ENCODE measurements at places on chromosomes 3 and 15. TPM values are rescaled to one million over a fixed set of nuclear protein-coding genes. Genes with fewer than 3 reads are reported as not detected.

- no peak overlapping the region for H3K27ac ChIP-seq
- peak overlapping the region; percentile 24 for H3K4me3 ChIP-seq
- DNase-seq, result no peak
- H3K4me1 ChIP-seq, result no peaks in the 10 kb centered on the region
- no peaks in the 10 kb centered on the region for H3K27me3 ChIP-seq
- H3K36me3 ChIP-seq, result peaks cover 25% of the 10 kb centered on the region
These were observed 14.8 kb downstream of the NT5DC2 start for GRCh38 chr3:52518723-52519444.

DNA sequence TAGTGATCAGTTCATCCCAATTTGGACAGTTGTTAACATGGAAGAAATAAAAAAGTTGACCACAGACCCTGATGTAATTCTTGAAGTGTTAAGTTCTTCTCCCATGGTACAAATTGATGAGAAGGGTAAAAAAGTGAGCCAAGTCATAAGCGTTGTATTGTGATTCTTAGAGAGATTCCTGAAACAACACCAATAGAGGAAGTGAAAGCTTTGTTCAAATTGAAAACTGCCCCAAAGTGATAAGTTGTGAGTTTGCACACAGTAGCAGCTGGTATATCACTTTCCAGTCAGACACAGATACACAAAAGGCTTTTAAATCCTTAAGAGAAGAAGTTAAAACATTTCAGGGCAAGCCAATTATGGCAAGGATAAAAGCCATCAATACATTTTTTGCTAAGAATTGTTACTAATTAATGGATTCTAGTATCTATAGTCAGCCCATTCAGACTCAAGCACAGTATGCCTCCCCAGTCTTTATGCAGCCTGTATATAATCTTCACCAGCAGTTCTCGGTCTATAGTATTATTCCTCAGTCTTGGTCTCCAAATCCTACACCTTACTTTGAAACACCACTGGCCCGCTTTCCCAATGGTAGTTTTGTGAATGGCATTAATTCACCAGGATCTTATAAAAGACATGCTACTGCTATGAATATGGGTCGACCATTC, 38.2 kb downstream of the CDIN1 start:
- peaks cover 5% of the 10 kb centered on the region for H3K4me1 ChIP-seq
- no peak overlapping the region for H3K27ac ChIP-seq
- no peak overlapping the region for H3K4me3 ChIP-seq
- DNase-seq, result no peak

GRCh38 chr3:88589138-88589537, 439.4 kb downstream of the C3orf38 start:
- H3K27me3 ChIP-seq, result no peaks in the 10 kb centered on the region
- no peak overlapping the region for H3K27ac ChIP-seq
- H3K4me1 ChIP-seq, result no peaks in the 10 kb centered on the region
- no peak for DNase-seq
- no peaks in the 10 kb centered on the region for H3K36me3 ChIP-seq
- no peak overlapping the region for H3K4me3 ChIP-seq

GRCh38 chr15:48370460-48370859, 39.2 kb downstream of the DUT start:
- H3K27ac ChIP-seq, result no peak overlapping the region
- no peaks in the 10 kb centered on the region for H3K36me3 ChIP-seq
- H3K4me3 ChIP-seq, result no peak overlapping the region
- no peak for DNase-seq
- no peaks in the 10 kb centered on the region for H3K27me3 ChIP-seq
- no peaks in the 10 kb centered on the region for H3K4me1 ChIP-seq

DNA sequence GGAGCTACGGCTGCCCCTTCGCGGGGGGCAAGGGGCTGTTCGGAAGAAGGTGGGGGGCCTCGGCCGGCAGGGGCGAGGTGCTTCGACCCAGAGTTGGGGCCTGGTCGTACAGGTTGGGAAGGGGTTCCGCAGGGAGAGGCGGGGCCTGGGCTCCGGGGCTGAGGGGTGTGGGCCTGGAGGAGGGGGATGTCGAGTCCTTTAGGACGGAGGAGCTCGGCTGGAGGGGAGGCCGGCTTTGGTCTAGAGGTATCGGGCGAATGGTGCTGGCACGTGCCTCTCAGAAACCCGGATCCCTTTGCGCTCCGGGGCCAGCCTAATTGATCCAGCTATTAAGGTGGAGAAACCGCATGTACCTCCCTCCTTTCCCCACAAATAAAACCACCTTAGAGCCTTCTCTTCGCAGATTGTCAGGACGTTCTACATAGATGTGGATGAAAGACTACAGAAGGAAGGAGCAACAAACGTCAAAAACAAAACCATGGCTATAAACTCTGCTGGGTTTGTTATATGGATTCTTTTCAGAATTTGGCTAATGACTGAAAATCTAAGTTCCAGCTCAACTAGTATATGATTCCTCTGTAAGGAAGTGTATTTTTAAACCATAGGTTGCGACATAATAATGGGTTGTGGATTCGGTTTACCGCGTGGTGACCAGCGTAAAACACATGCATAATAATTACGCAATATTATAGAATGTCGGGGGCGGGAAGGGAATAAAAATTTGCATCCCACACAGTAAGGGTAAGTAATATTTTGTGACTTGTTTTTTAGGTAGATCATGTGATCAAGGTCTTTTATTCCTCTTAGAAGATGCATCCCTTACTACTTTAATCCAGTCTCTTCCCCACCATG, 644 bp upstream of the NGLY1 start:
- no peaks in the 10 kb centered on the region for H3K27me3 ChIP-seq
- peak overlapping the region; percentile 15 for H3K4me3 ChIP-seq
- peaks cover 18% of the 10 kb centered on the region for H3K4me1 ChIP-seq

- no peaks in the 10 kb centered on the region for H3K4me1 ChIP-seq
- H3K27ac ChIP-seq, result no peak overlapping the region
- H3K27me3 ChIP-seq, result no peaks in the 10 kb centered on the region
- peak; percentile 18 for DNase-seq
These were observed 54.1 kb downstream of the LEO1 start for GRCh38 chr15:51917493-51917892.

- DNase-seq, result no peak
- H3K4me1 ChIP-seq, result no peaks in the 10 kb centered on the region
- no peaks in the 10 kb centered on the region for H3K36me3 ChIP-seq
- H3K27ac ChIP-seq, result no peak overlapping the region
- H3K4me3 ChIP-seq, result no peak overlapping the region
- H3K27me3 ChIP-seq, result peaks cover 5% of the 10 kb centered on the region
These were observed 868 bp upstream of the GADL1 start for GRCh38 chr3:30895329-30895728.

DNA sequence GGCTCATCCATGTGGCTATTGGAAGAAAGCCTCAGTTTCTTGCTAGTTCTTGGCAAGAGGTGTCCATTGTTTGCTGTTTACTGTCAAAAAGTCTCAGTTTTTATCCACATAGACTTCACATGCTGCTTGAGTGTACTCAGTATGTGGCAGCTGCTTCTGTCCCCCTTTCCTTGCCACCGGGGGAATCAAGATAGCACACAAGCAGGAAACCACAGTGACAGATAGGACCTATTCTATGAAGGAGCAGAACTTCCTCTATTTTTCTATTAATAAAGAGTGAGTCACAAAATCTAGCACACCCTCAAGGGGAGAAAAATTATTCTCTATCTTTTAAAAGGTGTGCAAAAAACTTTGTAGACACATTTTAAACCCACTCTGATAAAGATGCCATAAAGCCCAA, 121.4 kb upstream of the GMNC start:
- H3K36me3 ChIP-seq, result no peaks in the 10 kb centered on the region
- no peak for DNase-seq
- no peaks in the 10 kb centered on the region for H3K27me3 ChIP-seq

- H3K4me1 ChIP-seq, result no peaks in the 10 kb centered on the region
- no peak for DNase-seq
- H3K27ac ChIP-seq, result no peak overlapping the region
- H3K36me3 ChIP-seq, result no peaks in the 10 kb centered on the region
- H3K4me3 ChIP-seq, result no peak overlapping the region
These were observed 66.7 kb downstream of the TRAK1 start for GRCh38 chr3:42157540-42158538.

DNA sequence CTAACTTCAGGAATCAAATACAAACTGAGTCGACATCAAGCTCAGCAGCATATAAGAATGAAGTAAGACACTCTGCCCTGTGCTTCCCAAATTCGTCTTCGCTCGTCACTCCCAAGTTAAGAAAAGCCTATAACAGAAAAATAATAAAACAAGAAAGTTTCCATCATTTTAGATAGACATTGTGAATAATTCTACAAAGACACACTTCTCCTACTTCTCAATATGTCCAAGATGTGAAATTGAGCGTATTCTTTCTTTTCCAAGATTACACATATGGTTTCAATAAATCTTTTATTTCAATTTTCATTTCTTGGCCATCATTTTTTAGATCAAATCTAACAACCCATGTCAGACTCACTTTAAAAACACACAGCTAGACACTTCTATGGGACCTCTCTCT, 85.1 kb downstream of the FSIP1 start:
- H3K4me1 ChIP-seq, result no peaks in the 10 kb centered on the region
- H3K27ac ChIP-seq, result no peak overlapping the region
- no peak for DNase-seq
- no peaks in the 10 kb centered on the region for H3K36me3 ChIP-seq

Gene C15orf62
- 0.11 TPM for total RNA-seq

Gene CYP1A2
- not detected for total RNA-seq

Gene ITIH1
- total RNA-seq, result 1.3 TPM

Gene TUBGCP4
- total RNA-seq, result 18.1 TPM

Gene CLRN1
- 1.6 TPM for total RNA-seq

Gene NR1I2
- not detected for total RNA-seq

Gene ZIC1
- total RNA-seq, result not detected
